Renal pelvis (tissue), 12 donors: ENCODE measurements at places on chromosomes 7 and 10.
A peak's percentile ranks its signal among the peaks of the same experiment; 100 is the strongest.

DNA sequence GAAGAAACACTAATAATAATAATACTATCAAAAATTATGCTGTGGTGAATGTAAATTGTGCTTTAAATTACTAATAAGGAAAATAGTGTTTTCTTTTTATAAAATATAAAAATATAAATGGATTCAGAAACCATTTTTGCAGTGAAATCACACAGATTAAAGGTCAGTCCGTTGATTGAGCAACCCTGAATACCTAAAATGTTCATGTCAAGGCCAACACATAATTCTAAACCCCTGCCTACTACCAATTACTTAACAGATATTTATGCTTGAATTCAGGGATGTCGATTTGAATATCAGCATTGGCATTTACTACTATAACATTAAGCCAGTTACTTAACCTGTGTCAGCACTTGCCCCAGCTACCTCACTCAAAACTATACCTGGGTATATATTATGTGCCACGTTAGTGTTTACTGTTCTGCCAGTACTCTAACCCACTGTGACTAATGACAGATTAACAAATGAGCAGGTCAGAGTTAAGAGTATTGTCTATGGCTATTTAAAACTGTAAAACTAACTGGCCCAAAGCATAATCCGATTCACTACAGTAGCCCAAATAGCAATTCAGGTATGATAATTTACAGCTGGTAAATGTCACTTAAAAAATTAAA, 165.0 kb downstream of the KMT2E start:
- DNase-seq: no peak

GRCh38 chr7:91408388-91409154, 144.3 kb downstream of the FZD1 start:
- no peak for DNase-seq

DNA sequence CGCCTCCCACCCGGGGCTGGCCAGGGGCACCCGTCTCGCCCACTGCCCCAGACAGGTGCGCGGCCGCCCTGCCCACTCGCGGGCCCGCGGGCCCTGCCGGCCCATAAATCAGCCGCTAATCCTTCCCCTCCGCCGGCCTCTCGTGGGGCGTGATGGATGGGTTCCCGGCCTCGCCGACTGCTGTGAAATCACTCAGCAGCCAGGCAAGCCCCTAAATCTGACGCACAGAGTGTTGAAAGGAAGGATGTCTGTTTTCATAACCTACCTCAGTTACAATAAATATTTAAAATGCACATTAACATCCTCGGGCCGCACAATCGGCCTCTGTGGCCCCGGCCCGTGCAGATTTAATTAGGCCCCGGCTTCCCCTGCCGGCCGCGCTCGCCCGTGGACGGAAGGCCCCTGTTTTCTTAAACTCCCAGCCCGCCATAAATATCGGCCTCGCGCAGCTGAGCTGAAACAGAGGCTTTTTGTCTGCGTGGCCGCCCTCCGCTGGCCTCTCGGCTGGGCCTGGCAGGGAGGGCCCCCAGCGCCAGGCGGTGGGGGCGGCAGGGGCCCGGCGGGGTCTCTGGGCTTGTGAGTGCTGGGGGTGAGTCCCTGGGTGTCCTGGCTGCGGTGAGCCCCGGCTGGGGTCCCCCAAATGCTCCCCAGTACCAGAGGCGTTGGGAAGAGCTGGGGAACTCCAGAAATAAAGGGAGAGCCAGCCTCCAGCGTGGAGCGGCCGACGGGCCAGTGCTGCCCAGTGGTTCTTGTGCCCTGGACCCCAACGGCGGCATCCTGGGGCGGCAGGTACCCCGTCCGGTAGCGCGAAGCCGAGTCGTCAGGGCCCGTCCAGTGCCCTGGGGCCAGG, 90.7 kb downstream of the UNCX start:
- DNase-seq: no peak

DNA sequence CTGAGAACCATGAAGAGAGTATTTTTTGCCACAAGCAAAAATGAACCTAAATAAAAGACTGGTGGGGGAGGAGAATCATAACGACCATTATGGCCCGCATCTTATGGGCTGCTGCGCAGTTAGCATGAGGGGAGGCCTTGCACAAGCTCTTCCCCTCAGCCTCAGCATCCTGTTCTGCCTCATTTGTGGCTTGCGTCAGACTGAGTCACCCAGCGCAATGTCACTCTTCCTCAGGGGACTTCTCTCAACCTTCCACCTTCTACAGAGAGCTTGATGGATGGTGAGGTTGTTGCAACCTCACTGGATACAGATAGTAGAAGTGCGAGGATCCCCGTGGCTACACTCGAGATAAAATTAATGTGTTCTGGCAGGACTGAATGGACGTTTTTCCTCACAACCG, 16.8 kb upstream of the GPR15LG start:
- DNase-seq: no peak

DNA sequence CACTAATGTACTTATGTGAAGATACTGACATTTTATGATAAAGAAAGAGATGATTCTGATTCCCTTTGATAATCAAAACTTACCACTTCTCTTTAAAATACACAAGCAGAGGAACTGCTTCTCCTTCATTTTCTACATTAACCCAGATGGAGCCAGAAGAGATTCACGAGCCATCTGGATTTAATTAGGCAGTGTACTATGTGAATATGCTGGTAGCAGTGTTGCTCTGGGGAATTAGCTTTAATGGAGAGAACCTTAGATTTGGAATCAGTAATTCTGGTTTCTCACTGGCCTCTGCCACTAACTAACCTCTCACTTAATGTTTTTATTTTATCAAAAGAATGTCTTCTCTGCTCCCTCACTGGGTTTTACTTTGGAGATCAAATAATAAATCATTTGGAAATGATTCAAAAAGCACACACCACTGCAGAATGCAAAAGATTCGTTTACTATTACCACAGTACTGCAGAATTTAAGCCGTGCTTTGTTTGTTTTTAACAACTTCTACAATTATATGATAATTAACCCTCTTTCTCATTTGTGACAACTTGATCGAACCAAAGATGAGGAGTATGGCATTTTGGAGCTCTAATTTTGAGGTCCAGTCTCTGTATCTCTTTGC, 77.5 kb upstream of the PHYHIPL start:
- DNase-seq: peak; percentile 41

DNA sequence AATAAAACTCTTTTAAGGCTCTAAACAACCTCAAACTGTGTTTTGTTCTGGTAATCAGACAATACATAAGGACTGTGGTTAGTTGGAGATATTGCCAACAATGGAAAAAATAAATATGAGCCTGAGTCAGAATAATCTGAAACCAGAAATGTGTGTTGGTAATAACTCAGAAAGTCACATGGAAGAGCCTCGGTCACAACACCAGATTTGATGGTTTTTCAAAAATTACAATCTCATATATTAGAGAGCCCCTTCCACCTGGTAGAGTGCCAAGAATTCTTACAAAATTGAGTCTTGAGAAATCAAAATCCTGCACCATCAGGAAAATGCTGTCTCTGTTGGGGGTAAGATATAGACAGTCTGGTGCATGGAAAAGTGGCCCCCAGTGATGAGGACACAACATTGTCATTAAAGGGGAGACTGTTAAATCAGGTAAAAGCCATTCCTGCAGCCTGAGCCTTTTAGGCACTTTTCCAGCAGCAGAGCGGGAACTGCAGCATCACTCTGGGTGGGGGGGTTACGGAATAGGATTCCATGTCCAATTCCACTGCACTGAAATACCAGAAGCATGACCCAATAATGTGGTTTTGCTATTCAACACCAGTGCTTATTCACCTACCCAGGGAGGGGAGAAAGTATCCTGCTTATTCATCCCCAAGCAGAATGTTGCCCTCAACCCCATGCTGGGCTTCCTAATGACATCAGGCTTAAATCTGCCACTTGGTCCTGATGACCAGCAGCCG, 9.5 kb upstream of the ADAM12 start:
- DNase-seq: no peak

DNA sequence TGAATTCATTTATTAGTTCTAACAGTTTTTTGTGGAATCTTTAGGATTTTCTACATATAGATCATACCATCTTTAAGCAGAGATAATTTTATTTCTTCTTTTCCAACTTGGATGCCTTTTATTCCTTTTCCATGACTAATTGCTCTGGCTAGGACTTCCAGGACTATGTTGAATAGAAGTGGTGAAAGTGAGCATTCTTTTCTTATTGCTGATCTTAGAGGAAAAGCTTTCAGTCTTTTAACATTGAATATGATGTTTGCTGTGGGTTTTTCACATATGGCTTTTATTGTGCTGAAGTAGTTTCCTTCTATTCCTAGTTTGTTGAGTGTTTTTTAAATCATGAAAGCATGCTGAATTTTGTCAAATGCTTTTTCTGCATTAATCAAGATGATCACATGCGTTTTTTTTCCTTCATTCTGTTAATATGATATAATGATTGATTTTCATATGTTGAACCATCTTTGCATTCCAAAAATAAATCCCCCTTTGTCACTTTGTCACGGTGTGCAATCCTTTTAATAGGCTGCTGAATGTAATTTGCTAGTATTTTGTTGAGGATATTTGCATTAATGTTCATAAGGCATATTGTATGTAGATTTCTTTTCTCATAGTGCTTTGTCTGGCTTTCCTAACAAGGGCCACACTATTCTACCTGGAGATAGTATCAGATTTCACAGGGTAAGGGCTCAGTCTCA, 92.9 kb downstream of the ZNF467 start:
- no peak for DNase-seq
